Stimulated activated naive CD4-positive, alpha-beta T cell (primary cell): ENCODE measurements at places on chromosomes 5 and 9.

DNA sequence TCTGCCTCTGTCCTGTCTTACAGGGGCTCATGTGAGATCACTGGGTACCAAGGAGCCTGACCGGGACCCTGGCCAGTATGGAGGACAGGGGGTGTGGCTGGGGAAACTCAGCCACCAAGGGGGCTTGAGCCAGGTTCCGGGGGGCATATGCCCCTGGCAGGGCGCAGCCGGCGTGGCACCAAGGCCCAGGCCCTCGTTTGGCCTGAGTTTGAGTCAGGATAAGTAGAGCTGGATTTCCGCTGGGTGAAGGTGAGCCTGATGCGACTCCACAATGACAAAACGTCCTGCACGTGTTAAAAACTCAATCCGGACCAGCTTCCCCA is 616 bp upstream of the TSPAN17 start:
- DNase-seq = no peak

- DNase-seq = no peak
Measured at GRCh38 chr9:88926781-88927505, 64.3 kb upstream of the S1PR3 start.

DNA sequence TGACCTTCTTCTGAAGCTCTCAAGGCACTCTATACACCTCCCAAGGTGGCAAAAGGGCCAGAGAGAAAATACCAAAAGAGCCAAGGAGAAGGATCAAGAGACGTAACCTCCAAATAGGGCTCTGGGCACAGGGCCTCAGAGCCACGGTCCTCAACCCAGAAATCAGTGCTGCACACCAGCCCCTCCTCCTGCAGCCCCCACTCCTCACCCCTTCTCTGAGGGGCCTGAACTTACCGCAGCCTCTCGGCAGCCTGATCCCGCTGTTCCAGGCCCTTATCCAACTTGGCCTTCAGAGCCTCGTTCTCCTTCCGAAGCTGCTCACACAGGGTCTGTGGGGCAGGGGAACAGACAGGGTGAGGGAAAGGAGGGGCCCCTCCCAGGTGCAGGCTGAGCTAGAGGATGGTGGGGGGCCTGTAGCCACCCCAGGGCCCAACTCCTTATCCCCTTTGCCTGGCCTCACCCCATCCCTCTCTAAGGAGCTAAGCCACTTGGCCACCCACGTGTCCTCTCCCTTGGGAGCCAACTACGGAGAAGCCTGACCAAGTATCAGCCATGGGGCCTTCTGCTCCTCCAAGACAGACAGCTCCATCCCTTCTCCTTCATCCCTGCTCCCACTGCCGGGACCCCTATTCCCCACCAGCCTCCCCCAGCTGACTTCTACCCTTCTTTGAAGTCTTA is 28.8 kb downstream of the TNIP1 start:
- DNase-seq = no peak

- DNase-seq = no peak
Measured at GRCh38 chr9:36834736-36835135, 199.3 kb downstream of the PAX5 start.

GRCh38 chr5:58751222-58751837 is 168.5 kb downstream of the RAB3C start:
- DNase-seq = no peak
